ENCODE measurements at places on chromosomes 2 and 18. TPM values are rescaled to one million over a fixed set of nuclear protein-coding genes. Genes with fewer than 3 reads are reported as not detected.

ZNF236 gene
- 13.6 TPM for total RNA-seq

ABCG8 gene
- total RNA-seq = not detected

KANSL3 gene
- 39.7 TPM for total RNA-seq

OXER1 gene
- total RNA-seq = not detected

TEX44 gene
- not detected for total RNA-seq

DCAF17 gene
- total RNA-seq = 34.7 TPM

EHD3 gene
- 10.7 TPM for total RNA-seq

SERPINE2 gene
- total RNA-seq = 252 TPM

TLX2 gene
- total RNA-seq = not detected

CNTNAP5 gene
- not detected for total RNA-seq

DRC1 gene
- total RNA-seq = not detected

HOXD9 gene
- total RNA-seq = not detected

BUB1 gene
- total RNA-seq = 5.9 TPM

AFF3 gene
- not detected for total RNA-seq

EVX2 gene
- not detected for total RNA-seq

KLHL29 gene
- total RNA-seq = 2.9 TPM

CAPN13 gene
- total RNA-seq = not detected

RAB17 gene
- 0.54 TPM for total RNA-seq

PIEZO2 gene
- total RNA-seq = 1.6 TPM

CARF gene
- 14.2 TPM for total RNA-seq

LRATD1 gene
- total RNA-seq = 0.08 TPM

QPCT gene
- total RNA-seq = 1.7 TPM

BMP10 gene
- not detected for total RNA-seq

GALR1 gene
- not detected for total RNA-seq

DSEL gene
- 108 TPM for total RNA-seq

CXCR2 gene
- not detected for total RNA-seq

ABHD1 gene
- 0.09 TPM for total RNA-seq

GREB1 gene
- total RNA-seq = 1.7 TPM

DYSF gene
- total RNA-seq = 1.2 TPM

ANKRD62 gene
- total RNA-seq = not detected

TXNDC2 gene
- total RNA-seq = 0.16 TPM

GPR17 gene
- total RNA-seq = not detected

LIPG gene
- 3.2 TPM for total RNA-seq

SERPINB10 gene
- not detected for total RNA-seq

AOX1 gene
- 23.6 TPM for total RNA-seq

C2orf74 gene
- total RNA-seq = 19.0 TPM

BOLL gene
- total RNA-seq = not detected

IL1R1 gene
- total RNA-seq = 152 TPM

EEF1B2 gene
- 828 TPM for total RNA-seq

RTP5 gene
- total RNA-seq = not detected

STARD6 gene
- total RNA-seq = not detected

POTEI gene
- not detected for total RNA-seq

ZNF385B gene
- 4.8 TPM for total RNA-seq

LAMA3 gene
- 15.7 TPM for total RNA-seq

PLEKHB2 gene
- total RNA-seq = 43.3 TPM

All from fibroblast of the aortic adventitia (primary cell).